ENCODE measurements at places on chromosomes 5 and 9.
A peak's percentile ranks its signal among the peaks of the same experiment; 100 is the strongest.

DNA sequence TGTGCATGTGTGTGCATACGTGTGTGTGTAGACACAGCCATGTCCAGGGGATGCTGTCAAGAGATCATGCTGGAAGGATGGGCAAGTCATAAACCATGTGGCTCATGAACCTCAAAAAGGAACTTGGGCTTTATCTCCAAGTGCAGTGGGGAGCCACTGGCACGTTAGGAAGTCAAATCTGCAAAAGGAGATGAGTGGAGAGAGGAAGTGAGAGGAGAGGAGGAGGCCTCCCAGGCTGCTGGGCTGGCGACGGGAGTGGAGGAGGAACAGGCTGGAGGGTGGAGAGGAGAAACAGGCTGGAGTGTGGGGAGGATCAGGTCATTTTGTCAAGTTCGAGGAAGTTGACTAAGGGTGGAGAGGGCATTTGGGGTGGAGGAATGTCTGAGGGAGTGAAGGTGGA is 29.2 kb upstream of the TIFAB start:
- DNase-seq, result no peak

DNA sequence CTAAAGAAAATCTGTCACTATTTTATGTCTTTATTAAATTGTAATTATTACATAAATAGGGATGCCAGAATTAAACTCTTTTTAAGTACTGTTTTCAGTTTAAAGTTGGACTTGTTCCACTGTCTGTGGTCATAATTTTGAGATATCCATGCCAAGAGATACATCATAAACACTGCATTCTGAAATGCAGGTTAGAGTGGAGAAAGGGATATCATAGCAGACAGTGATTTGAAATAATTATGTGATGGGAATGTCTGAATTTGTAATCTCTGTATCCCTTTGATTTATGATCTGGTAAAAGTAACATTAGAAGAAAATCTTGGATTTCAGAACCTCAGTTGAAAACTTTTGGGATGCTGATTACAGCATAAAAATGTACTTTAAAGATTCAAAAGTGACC is 222.1 kb downstream of the GOLPH3 start:
- DNase-seq, result no peak

GRCh38 chr5:181271081-181271480 is 10.1 kb upstream of the TRIM52 start:
- DNase-seq, result no peak

DNA sequence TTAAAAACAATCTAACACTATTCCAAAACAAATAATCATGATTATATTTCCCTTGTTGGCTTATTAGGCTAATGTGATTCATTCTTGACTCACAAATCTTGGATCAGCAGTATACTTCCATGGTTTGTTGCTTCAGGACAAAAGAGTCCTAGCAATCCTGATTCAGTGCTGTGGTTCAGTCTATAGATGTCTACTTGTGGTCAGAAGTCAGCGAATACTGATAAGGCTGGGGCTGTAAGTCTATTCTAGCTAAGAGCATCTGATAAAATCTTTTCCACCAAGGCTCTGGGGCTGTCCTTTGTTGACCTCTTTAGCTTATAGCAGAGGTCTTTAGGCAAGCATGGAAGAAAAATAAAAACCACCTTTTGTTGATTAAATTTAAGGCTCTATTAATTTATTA is 4.4 kb upstream of the SMIM3 start:
- peak; percentile 86 for DNase-seq

DNA sequence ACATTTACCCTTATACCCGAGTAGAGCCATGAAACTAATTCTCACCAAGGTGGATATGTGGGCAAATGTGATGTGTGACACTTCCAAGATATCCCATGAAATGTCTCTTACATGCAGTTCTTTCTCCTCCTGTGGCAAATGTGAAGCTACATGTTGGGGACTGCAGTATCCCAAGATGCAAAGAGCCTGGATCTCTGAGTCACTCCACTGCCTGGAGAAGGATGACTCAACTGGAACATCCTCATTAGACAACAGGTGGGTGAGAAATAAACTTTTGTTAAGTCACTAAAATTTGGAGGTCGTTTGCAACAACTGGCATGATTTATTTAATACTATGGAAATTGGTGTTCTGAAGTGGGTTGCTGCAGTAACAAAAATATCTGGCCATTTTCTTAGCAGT is 36.5 kb upstream of the TENT4A start:
- DNase-seq, result peak; percentile 55

- DNase-seq, result no peak
Measured at GRCh38 chr9:81521892-81522291, 167.5 kb downstream of the TLE1 start.

GRCh38 chr5:135173662-135174290 is 139.7 kb upstream of the PITX1 start:
- no peak for DNase-seq

GRCh38 chr9:4117835-4118610 is 181.8 kb downstream of the GLIS3 start:
- DNase-seq, result no peak

DNA sequence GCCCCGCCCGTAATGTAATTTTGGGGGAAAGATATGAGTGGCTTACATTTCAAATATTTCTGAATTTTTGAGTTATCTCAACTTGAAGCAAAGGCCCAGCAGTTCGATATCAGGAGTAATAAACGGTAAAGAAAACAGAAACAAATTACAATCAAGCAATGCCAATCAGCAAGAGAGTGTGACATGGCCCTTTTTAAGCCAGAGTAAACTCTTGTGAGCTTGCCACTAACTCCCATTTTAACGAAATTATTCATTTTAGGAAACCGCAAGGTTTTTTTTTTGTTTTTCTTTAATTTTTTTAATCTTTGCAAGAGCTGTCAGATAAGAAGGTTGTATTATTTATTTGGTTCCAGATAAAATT is 17.6 kb upstream of the CDK7 start:
- no peak for DNase-seq

DNA sequence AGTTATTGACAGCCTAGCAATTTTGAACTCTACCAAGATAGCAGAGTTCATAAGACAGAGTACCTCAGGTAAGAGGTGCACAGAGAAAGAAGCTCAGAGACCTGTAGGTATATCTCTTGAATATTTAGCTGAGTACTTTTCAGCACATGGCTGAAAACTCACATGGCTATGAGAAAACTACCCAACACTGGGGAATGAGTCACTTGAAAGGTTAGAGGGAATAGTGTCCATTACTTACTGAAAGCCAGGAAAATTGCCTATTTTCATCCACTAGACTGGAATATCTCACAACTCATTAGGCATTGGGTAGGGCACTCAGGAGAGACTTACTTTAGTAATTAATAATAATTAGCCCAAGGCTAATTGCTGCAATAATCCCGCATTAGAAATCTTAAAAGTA is 8.3 kb downstream of the TSLP start:
- DNase-seq, result peak; percentile 25

GRCh38 chr9:86945728-86946200 is 1.5 kb downstream of the GAS1 start:
- DNase-seq, result peak; percentile 59

- no peak for DNase-seq
Measured at GRCh38 chr9:126112135-126112720, 214.4 kb upstream of the MVB12B start.

- DNase-seq, result peak; percentile 82
Measured at GRCh38 chr9:86983249-86983619, 35.9 kb upstream of the GAS1 start.

- DNase-seq, result no peak
Measured at GRCh38 chr5:6360323-6361072, 17.8 kb downstream of the MED10 start.

- DNase-seq, result peak; percentile 66
Measured at GRCh38 chr9:2220036-2220435, 204.9 kb downstream of the SMARCA2 start.

- DNase-seq, result no peak
Measured at GRCh38 chr5:126376443-126376842, 46.8 kb upstream of the GRAMD2B start.

DNA sequence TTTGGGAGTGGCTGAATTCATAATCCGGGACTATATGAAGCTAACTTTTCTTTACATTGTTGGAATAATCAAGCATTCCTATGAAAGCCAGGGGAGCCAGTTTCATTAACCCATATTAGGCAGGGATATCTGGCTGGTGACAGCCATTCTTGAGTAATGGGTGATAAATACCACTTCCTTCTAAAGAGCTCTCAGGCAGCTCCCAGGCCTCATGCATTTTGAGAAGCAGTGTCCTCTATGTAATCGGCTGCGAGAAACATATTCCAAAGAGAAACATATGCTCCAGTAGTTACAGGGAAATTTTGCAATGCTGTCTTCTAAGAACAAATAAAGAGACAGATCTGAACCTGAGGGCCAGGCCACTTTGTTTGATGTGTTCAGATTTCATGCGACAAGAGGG is 83.1 kb downstream of the MSX2 start:
- DNase-seq, result no peak

DNA sequence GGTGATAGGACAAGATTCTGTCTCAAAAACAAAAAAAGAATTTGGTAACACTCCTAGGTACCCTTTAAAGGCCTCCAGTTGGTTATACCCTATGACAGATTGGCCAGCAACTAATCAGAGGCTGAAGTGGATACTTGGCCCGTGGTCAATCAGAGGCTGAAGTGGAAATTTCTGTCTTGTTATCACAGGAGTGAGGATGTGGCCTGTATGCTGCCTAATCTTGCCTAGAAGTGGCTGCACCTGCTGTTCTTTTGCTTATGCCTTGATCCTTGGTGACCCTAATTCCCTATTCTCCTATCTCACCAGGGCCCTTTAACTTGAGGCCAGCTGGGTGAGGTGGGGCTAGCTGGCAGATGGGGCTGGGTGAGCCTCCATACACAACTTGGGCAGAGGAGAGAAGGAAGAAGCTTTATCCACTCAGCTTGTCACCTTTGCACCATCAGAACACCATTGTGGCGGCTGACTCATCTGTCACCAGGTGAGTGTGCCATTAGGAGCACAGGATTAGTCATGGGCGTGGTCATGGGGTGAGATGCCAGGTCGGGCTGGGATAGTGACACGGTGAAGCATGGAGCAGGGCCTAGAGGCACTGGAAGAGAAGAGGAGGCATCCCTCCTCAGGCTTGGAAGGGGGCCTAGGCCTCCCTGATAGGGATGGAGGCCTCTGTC is 41.5 kb downstream of the SAR1B start:
- DNase-seq, result no peak

- DNase-seq, result peak; percentile 90
Measured at GRCh38 chr5:105924366-105924765, 1746.4 kb downstream of the EFNA5 start.

DNA sequence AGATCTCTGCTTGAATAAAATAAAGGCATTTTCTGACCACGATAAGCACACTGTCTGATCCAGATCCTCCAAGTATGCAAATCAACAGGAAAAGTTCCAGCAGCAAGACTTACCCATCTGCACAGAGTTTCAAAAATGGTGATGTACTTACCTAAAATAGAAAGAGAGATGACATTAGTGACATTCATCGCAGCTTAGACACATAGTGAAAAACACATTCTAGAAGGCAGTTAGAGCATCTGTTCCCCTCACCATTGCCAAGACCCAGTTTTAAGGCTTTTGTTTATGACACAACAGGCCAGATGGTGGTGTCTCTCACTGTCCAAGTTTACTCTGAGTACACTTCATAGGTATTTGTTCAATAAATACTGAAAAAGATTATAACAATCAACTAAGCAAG is 207.7 kb downstream of the PDE4D start:
- DNase-seq, result peak; percentile 72

DNA sequence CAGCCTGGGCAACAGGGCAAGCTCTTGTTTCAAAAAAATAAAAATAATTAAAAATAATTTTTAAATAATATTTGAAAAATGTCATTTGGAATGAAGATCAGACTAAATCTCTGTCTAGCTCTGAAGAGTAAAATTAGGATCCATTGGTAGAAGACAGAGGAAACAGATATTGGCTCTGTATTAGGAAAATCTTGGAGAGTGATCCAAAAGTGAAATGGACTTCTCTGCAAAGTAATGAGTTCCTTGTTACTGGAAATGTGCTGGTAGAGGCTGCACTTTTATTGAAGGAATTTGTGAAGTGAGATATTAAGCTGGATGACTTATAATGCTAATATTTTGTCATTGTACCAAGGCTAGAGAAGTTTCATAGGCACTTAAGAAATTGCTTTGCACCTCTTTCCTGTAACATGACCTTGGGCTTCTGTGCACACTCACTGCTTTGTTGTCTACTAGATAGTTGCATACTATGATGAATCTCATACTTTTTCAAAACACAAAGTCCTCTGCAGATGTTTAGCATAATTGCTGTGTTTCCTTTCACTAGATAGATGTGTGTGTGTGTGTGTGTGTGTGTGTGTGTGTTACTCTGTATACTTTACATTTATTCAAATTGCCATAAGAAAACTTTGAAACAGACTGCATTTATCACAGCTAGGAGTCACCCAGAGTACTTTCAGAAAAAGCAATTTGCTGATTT is 13.1 kb downstream of the THBS4 start:
- no peak for DNase-seq

- DNase-seq, result no peak
Measured at GRCh38 chr5:40078898-40079575, 600.7 kb upstream of the PTGER4 start.

- no peak for DNase-seq
Measured at GRCh38 chr5:117299936-117300328, 725.3 kb upstream of the SEMA6A start.

GRCh38 chr5:38265546-38266179 is 7.3 kb downstream of the EGFLAM start:
- DNase-seq, result peak; percentile 25

GRCh38 chr9:123291736-123292135 is 23.4 kb upstream of the STRBP start:
- no peak for DNase-seq

DNA sequence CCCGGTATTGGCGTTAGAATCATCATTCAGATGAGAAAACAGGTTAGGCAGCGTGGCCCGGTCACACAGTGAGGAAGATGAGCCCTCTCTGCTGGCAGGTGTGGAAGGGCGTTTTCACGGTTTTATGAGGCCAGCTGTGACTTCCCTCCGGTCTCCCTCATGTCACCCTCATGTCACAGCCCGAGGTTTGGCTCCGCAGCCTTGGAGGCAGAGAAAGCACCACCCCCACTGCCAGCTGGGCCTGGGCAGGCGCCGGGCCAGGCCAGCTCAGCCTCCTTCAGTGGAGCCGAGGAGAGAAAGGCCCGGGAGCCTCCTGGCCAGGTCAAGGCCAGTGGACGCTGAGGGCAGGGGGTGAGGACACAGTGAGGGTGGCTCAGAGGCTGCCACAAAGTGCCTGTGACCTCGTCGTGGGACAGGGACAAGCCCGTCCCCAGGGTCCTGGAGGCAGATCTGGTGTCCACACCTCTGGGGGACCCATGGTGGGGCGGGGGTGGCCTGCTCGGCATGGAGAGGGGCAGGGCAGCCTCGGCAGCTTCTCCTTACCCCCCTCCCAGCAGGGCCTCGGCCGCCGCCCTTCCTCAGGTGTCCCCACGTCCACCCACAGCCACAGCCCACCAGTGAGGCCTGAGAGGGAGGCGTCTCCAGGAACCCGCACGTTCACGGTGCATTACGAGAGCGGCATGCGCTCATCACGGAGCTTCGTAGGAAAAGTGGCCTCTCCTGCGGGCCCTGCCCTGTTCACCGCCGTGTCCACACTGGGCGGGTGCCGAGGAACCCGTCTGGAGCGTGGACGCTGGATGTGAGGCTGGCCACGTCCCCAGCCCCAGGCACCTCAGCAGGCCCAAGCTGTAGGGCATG is 32.2 kb downstream of the EXD3 start:
- no peak for DNase-seq

Data from HCEC 1CT (cell line).